Activated CD8-positive, alpha-beta memory T cell treated with anti-CD3 and anti-CD28 coated beads, Interleukin-2, amount 50 U/mL, for 48 hours (primary cell): ENCODE measurements at places on chromosomes 7 and 10.

DNA sequence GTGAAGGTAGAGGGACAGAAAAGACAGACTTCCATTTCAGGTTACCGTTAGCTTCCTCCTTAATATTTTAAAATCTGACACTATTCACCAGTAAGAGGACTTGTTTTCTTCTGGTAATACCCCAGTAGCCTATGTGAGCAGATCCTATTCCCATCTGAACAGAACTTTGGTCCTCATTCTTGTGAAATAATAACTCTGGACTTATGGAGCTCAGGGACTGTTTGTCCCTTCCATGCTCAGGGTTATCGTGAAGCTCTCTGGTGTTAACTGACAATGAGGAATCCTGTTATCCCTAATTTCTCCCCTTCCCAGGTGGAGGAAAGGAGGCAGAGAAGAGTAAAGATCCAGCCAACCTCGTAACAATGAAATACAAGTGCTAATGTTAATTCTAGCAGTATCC, 47.0 kb upstream of the ANKRD1 start:
- no peak for DNase-seq

DNA sequence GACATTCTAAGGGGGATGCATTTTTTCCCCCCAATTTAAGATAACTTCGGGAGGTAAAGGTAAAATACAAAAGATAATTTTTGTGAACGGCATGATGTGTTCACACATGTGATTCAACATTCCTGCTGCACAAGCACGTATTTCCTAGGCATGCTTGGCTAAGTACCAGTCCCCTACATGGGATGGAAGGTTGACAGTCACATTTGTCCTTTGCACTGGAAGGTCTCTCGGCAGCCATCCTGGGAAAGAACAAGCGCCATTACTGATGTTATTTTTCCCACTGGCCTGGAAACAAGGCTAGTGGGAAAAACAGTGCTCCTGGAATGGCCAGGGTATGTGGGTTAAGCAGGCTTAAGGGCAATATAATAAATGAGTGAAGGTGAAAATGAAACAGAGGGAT, 276.2 kb upstream of the AOAH start:
- no peak for DNase-seq

GRCh38 chr7:30091491-30091912, 43.3 kb upstream of the MTURN start:
- DNase-seq, result no peak

GRCh38 chr10:113613977-113614690, 49.7 kb downstream of the NRAP start:
- DNase-seq, result no peak

GRCh38 chr10:13743101-13743693, 156.4 kb downstream of the PRPF18 start:
- DNase-seq, result no peak

DNA sequence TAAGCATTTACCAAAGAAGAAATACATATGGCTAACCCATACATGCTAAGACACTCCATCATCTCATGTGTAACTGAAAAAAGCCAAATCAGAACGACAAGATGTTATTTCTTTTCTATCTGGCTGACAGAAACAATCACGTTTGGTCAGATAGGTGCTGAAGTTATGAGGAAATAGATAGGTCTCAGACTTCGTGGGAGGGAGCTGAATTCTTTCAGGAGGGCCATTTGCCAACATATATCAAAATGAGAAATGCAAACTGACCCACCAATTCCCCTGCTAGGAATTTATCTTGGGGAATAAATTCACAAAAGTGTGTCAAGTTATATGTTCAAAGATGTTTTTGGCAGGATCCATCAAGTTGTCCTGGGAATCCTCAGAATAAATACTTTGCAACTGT, 32.6 kb downstream of the SH3PXD2A start:
- no peak for DNase-seq
